ENCODE measurements at places on chromosomes 13 and 19. TPM values are rescaled to one million over a fixed set of nuclear protein-coding genes. Genes with fewer than 3 reads are reported as not detected.

The CGB2 gene
- total RNA-seq, result not detected

The MATK gene
- total RNA-seq, result 1.8 TPM

- DNase-seq, result no peak
Observed at GRCh38 chr19:23957660-23958281, 43.1 kb downstream of the ZNF726 start.

The FBXW9 gene
- total RNA-seq, result 6.4 TPM

The ANKRD24 gene
- total RNA-seq, result 0.99 TPM

DNA sequence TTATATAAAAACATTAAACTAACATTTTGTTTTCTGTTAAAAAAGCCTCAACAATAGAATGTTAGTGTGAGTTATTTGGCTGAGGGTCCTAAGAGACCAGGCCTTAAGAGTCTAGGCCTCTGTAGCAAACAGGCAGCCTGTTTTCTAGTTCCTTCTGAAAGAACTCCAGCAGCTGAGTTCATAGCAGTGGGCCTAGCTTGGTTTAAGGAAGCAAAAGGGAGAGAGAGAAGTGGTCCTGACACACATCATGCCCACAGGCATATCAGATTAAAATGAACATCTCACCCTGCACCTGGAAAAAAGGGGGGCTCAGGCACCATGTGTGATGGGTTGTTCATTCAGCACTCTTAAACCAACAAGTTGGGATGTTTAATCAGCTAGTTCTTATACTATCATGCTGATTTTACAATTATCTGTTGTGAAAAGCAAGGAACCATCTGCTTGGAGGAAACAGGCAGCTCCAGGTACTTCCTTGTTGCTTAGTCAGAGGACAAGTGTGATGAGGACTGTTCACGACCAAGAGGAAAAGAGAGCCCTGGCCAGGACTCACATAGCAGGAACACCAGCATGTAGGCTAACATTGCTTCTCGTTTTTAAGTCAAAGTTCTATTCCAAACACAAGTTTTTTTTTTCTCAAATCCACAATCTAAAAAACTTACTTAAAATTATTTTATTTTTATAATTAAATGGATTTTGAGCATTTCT lies 81.3 kb upstream of the FRY start:
- DNase-seq, result no peak

DNA sequence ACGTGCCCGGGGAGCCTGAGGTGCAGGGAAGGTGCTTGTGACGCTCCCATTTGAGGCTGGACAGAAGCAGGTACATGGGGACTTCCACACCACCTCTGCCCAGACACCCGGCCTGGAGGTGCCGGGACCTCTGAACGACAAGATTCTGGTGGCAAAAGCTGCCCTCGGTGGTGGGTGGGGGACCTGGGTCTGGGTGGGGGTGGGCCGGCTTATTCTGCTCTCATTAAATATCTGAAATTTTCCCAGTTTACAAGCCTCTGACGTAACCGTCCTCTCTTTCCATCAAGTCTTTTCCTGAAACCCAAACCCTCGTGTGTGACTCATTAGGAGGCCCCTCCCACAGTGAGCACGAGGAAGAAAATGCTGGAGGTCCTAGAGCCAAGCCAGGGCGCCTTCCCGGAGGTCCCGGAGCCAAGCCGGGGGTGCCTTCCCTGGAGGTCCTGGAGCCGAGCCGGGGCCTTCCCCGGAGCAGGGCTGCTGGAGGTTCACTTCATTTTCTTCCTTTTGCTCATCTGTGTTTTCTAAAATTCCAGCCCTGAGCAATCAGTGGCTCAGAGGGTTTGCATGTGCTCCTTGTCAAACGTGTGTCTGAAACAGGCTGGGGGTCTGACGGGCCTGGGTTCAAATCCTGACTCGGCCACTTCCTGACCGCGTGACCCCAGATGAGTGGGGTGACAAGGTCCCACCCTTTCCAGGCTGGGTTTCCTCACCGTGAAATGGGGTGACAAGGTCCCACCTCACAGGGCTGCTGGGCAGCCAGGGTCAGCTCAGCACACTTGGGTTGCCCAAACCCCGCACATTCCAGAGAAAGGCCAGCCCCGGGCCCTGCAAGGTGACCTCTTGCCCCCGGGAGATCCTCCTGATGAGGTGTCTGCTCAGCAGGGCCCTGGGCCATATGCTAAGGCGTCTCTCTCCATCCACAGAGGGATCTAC lies 10.0 kb downstream of the CFD start:
- peak; percentile 96 for DNase-seq

- DNase-seq, result no peak
Observed at GRCh38 chr13:35917942-35918645, 213.1 kb downstream of the DCLK1 start.

The ZNF101 gene
- total RNA-seq, result 6.0 TPM

- DNase-seq, result no peak
Observed at GRCh38 chr13:94333131-94333820, 146.2 kb downstream of the DCT start.

DNA sequence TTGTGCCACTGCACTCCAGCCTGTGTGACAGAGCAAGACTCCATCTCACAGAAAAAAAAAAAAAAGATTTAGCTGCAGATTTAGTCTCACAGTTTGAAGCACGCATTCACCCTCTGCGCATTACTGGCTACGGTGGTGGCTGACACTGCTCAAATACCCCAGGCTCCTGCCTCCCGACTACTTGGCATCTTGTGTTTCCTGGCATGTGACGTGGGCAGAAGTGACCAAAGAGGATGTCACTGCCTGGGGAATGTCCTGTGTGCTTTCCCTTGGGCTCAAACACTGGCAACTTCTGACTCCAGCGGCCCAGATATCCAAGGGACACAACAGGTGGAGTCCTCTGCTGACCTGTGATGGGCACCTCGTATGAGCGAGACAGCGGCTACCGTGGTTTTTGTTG lies 24.7 kb upstream of the EIF3G start:
- no peak for DNase-seq

DNA sequence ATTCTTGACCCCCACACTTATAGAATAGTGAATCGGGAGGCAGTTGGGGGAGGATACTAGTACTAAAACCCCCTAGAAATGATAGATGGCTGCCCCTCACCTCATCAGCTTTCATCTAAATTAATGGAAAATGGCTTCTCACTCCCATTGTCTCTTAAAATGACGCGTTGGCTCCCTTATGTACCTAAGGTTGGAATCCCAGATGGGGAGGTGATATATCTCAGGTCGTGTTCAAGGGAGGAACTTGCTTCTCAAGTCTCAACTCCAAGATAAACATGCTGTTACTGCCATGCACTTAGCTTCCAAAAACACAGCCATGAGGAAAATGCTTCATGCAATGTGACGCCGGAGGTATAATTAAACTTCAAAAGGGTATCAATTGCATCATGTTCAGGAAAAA lies 18.8 kb upstream of the UBE2L5 start:
- no peak for DNase-seq

The ZNF808 gene
- 26.6 TPM for total RNA-seq

DNA sequence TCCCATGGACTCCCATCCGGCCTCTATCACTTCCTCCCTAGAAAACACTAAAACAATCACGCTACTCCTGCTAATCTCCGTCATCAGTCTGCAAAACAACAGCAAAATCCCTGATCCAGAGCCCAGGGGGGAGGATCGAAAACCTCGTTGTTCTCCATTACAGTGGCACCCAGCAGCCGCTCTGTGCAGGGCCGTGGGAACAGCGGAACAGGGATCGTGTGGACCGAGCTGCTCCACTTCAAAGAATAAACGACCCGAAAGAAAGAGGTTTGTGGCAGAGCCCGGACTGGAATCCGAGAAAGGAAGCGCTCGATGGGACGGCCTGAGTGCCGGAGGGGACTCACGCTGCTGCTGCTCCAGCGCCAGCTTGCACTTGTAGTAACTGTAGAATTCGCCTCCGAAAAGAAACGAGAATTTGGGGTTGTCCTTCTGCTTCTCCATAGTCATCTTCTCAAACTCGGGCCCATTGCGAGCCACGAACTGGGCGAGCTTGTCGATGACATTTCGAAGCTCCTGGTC lies 652 bp downstream of the CHERP start:
- DNase-seq, result no peak
